ENCODE measurements at places on chromosomes 2 and 18. TPM values are rescaled to one million over a fixed set of nuclear protein-coding genes. Genes with fewer than 3 reads are reported as not detected.

Gene RESP18
- not detected for total RNA-seq

Gene UPP2
- not detected for total RNA-seq

Gene SLC4A5
- total RNA-seq: 0.24 TPM

Gene NIF3L1
- 27.7 TPM for total RNA-seq

Gene BOLL
- not detected for total RNA-seq

Gene CPO
- not detected for total RNA-seq

Gene DYNC1I2
- 107 TPM for total RNA-seq

Gene CELF4
- total RNA-seq: not detected

All from tracheal epithelial cell (primary cell).